ENCODE measurements at places on chromosomes 2 and 18. TPM values are rescaled to one million over a fixed set of nuclear protein-coding genes. Genes with fewer than 3 reads are reported as not detected.

- no peak overlapping the region for H3K4me3 ChIP-seq
- DNase-seq = no peak
- H3K36me3 ChIP-seq = no peaks in the 10 kb centered on the region
- H3K27me3 ChIP-seq = no peaks in the 10 kb centered on the region
These were observed 354.1 kb downstream of the TXNL1 start for GRCh38 chr18:56284319-56284718.

DNA sequence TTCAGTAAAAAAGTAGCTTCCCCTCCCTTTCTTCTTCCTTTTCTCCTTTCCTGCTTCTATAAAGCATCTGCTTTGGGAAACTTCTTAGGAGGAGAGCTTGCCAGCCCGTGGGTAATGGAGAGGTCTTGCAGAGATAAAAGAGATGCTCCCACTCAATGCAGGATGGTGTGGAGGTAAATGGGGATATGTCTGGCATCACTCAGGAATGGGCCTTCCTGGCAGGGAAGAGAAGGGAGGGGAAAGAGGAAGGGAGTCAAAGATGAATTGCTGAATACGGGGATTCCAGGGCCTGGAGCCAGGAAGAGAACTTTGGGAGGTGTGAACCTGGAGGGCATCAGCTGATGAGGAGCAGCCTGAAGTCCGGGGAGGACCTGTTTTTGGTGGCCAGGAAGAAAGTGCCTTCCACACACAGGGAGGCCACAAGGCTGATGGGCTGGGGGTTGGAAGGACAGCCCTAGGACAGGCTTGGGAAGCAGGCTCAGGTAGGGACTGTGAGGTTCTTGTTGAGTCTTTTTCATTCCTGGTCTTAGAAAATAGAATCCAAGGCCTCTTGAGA is 25.2 kb downstream of the IL1B start:
- peaks cover 40% of the 10 kb centered on the region for H3K4me1 ChIP-seq
- H3K27me3 ChIP-seq = no peaks in the 10 kb centered on the region
- no peaks in the 10 kb centered on the region for H3K36me3 ChIP-seq
- no peak for DNase-seq

DNA sequence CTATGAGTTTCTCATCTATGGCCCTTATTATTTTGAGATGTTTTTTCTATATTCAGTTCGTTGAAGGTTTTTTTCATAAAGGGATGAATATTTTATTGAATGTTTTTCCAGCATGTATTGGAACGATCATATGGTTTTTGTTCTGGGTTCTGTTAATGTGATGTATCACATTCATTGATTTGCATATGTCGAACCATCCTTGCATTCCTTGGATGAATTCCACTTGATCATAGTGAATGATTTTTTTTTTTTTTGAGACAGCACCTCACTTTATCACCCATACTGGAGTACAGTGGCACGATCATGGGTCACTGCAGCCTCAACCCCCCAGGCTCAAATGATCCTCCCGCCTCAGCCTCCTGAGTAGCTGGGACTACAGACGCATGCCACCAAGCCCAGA is 5.5 kb upstream of the NEMP2 start:
- no peak overlapping the region for H3K4me3 ChIP-seq
- peaks cover 16% of the 10 kb centered on the region for H3K4me1 ChIP-seq
- no peak overlapping the region for H3K27ac ChIP-seq
- no peak for DNase-seq
- no peaks in the 10 kb centered on the region for H3K36me3 ChIP-seq

DNA sequence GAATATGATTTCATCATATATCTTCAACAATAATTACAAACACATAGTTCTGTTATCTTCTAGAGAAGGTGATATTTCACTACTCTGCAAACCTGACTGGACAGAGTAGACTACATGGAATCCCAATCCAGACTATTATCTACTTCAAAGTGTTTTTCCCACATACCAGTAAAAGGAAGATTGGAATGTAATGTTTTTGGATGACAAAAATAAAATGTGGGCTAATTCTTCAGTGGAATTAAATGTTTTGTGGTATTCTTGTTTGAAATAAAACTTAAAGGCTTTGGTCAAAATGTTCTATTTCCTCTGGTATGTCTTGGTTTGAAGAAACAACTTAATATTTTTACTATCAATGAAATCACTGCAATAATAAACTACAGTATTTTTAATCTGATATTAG is 22.1 kb downstream of the COL5A2 start:
- H3K27me3 ChIP-seq = no peaks in the 10 kb centered on the region
- H3K4me1 ChIP-seq = peaks cover 30% of the 10 kb centered on the region
- H3K27ac ChIP-seq = no peak overlapping the region
- H3K36me3 ChIP-seq = no peaks in the 10 kb centered on the region
- no peak overlapping the region for H3K4me3 ChIP-seq

SLC8A1 gene
- 45.0 TPM for total RNA-seq

All from esophagus squamous epithelium (tissue), 5 donors.